A549 treated with CORT108297 at 1 μM for 4 hours (cell line): ENCODE measurements at places on chromosomes 2 and 18. TPM values are rescaled to one million over a fixed set of nuclear protein-coding genes. Genes with fewer than 3 reads are reported as not detected.

RAB17 gene
- 0.13 to 0.28 TPM (median 0.18 TPM) in 4 of 5 replicates, not detected in the other for total RNA-seq

TUBA4B gene
- 0.30 to 0.56 TPM (median 0.37 TPM) in 5 replicates for total RNA-seq

TLX2 gene
- total RNA-seq: 0.16 to 0.44 TPM (median 0.27 TPM) in 5 replicates

DIPK1C gene
- 0.02 TPM in 1 of 5 replicates, not detected in the others for total RNA-seq

ANO7 gene
- total RNA-seq: 1.5 to 2.6 TPM (median 2.5 TPM) in 5 replicates

XDH gene
- 1.2 to 1.9 TPM (median 1.4 TPM) in 5 replicates for total RNA-seq

CRYGD gene
- not detected in 5 replicates for total RNA-seq

L3MBTL4 gene
- total RNA-seq: not detected in 5 replicates

NRBP1 gene
- total RNA-seq: 127 to 140 TPM (median 138 TPM) in 5 replicates

PRKAG3 gene
- not detected in 5 replicates for total RNA-seq

AQP12A gene
- total RNA-seq: not detected in 5 replicates

FOXI3 gene
- 0.05 TPM in 1 of 5 replicates, not detected in the others for total RNA-seq

TDRD15 gene
- not detected in 5 replicates for total RNA-seq

IL18R1 gene
- 0.77 to 1.1 TPM (median 0.90 TPM) in 5 replicates for total RNA-seq

FLACC1 gene
- total RNA-seq: 0.09 to 0.31 TPM (median 0.18 TPM) in 4 of 5 replicates, not detected in the other

ICA1L gene
- 1.4 to 2.0 TPM (median 2.0 TPM) in 5 replicates for total RNA-seq

UGT1A7 gene
- 3.9 to 6.3 TPM (median 4.3 TPM) in 5 replicates for total RNA-seq

SLC11A1 gene
- total RNA-seq: 0.15 to 0.41 TPM (median 0.28 TPM) in 5 replicates

NCKAP1 gene
- 90.1 to 102 TPM (median 99.6 TPM) in 5 replicates for total RNA-seq

IGFBP2 gene
- total RNA-seq: 59.8 to 88.9 TPM (median 83.2 TPM) in 5 replicates

CD207 gene
- total RNA-seq: 0.07 TPM in 1 of 5 replicates, not detected in the others

GAREM1 gene
- 2.8 to 4.3 TPM (median 3.3 TPM) in 5 replicates for total RNA-seq

OTOF gene
- 0.05 to 0.15 TPM (median 0.07 TPM) in 5 replicates for total RNA-seq

COLEC12 gene
- 0.02 to 0.08 TPM (median 0.03 TPM) in 5 replicates for total RNA-seq

PECR gene
- 14.9 to 16.7 TPM (median 15.9 TPM) in 5 replicates for total RNA-seq

IL1R2 gene
- total RNA-seq: 0.53 to 0.97 TPM (median 0.68 TPM) in 5 replicates

ZEB2 gene
- total RNA-seq: 3.4 to 8.0 TPM (median 5.3 TPM) in 5 replicates

CYP27A1 gene
- total RNA-seq: 0.12 to 0.18 TPM (median 0.15 TPM) in 5 replicates

SPRED2 gene
- 26.7 to 32.1 TPM (median 31.3 TPM) in 5 replicates for total RNA-seq

SERPINB13 gene
- total RNA-seq: not detected in 5 replicates

SPC25 gene
- total RNA-seq: 15.7 to 21.5 TPM (median 20.3 TPM) in 5 replicates

C2orf92 gene
- total RNA-seq: 0.91 to 1.4 TPM (median 1.1 TPM) in 5 replicates

DLX1 gene
- 2.7 to 4.0 TPM (median 3.5 TPM) in 5 replicates for total RNA-seq

ASPRV1 gene
- total RNA-seq: 0.14 to 0.43 TPM (median 0.23 TPM) in 5 replicates

BMP10 gene
- total RNA-seq: not detected in 5 replicates

FIGN gene
- 1.7 to 2.7 TPM (median 2.2 TPM) in 5 replicates for total RNA-seq

CPS1 gene
- 7.0 to 9.2 TPM (median 7.3 TPM) in 5 replicates for total RNA-seq

MTCL1 gene
- total RNA-seq: 52.2 to 67.0 TPM (median 62.2 TPM) in 5 replicates

SPOPL gene
- 7.0 to 9.9 TPM (median 8.4 TPM) in 5 replicates for total RNA-seq

KIF3C gene
- 44.1 to 60.7 TPM (median 53.1 TPM) in 5 replicates for total RNA-seq

TTN gene
- under 0.01 to 0.05 TPM (median under 0.01 TPM) in 5 replicates for total RNA-seq

PLEKHB2 gene
- 68.8 to 80.4 TPM (median 78.0 TPM) in 5 replicates for total RNA-seq

MC4R gene
- total RNA-seq: not detected in 5 replicates

GKN2 gene
- total RNA-seq: 2.4 to 4.1 TPM (median 2.9 TPM) in 5 replicates

UGT1A4 gene
- 0.06 to 0.08 TPM (median 0.07 TPM) in 3 of 5 replicates, not detected in the others for total RNA-seq

FOSL2 gene
- total RNA-seq: 42.3 to 56.8 TPM (median 48.3 TPM) in 5 replicates

SF3B6 gene
- total RNA-seq: 157 to 224 TPM (median 168 TPM) in 5 replicates

KCNE4 gene
- total RNA-seq: 0.66 to 0.90 TPM (median 0.83 TPM) in 5 replicates

UGT1A5 gene
- total RNA-seq: not detected in 5 replicates

CBLN2 gene
- total RNA-seq: 0.03 to 0.12 TPM (median 0.05 TPM) in 3 of 5 replicates, not detected in the others

HEATR5B gene
- total RNA-seq: 5.6 to 8.3 TPM (median 7.3 TPM) in 5 replicates

C2orf81 gene
- total RNA-seq: 2.5 to 4.0 TPM (median 3.3 TPM) in 5 replicates

IMPA2 gene
- total RNA-seq: 45.3 to 73.1 TPM (median 69.3 TPM) in 5 replicates

PDE1A gene
- 0.09 to 0.18 TPM (median 0.14 TPM) in 5 replicates for total RNA-seq

SFTPB gene
- 0.10 to 0.24 TPM (median 0.13 TPM) in 5 replicates for total RNA-seq

FBXO36 gene
- total RNA-seq: 0.89 to 1.4 TPM (median 1.3 TPM) in 5 replicates

ABCB11 gene
- total RNA-seq: 0.01 to 0.02 TPM (median 0.02 TPM) in 5 replicates

RBM44 gene
- 0.12 to 0.24 TPM (median 0.17 TPM) in 5 replicates for total RNA-seq

GLI2 gene
- total RNA-seq: 17.1 to 28.0 TPM (median 24.1 TPM) in 5 replicates
